ENCODE measurements at places on chromosomes 4 and X.

GRCh38 chr4:114597410-114598115 is 1.0 kb upstream of the UGT8 start:
- DNase-seq, result no peak

DNA sequence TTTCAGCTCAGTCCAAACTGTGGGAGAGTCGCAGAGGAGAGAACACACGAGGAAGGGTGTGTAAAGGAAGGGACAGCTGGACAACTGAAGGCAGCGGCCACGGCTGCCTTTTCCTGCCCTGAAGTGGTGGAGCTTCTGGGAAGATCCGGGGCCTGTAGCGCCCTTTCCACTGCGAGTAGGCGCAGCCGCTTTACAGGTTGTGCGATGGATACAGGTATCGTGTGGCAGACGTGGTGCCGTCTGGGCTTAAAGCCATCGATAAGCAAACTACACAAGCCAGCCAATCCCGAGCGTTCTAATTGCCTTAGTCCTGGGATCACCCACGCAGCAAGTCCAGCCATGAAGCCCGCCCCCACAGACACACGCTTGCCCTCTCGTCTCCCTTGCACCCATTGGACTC is 15.4 kb downstream of the NKX6-1 start:
- no peak for DNase-seq

- no peak for DNase-seq
Measured at GRCh38 chr4:1644891-1645657, 39.0 kb downstream of the FAM53A start.

DNA sequence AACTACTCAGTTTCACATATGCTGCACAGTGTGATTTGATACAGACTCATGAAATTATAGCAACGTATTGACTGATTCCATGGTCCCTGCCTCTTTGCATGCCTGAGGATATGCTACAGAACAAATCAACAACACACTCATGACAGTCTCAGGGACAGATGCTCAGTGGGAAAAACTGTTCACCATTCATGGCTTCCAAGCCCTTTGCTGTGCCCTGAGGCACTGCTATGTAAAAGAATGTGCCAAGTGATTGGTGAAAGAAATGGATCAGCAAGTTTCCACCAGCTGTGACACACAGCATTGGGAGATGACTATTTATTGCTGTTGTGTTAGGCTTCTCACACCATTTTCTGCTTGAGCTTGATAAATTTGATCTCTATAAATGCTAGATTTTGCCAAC is 825.6 kb upstream of the INTU start:
- no peak for DNase-seq

- no peak for DNase-seq
Measured at GRCh38 chr4:143023239-143023918, 161.3 kb upstream of the USP38 start.

DNA sequence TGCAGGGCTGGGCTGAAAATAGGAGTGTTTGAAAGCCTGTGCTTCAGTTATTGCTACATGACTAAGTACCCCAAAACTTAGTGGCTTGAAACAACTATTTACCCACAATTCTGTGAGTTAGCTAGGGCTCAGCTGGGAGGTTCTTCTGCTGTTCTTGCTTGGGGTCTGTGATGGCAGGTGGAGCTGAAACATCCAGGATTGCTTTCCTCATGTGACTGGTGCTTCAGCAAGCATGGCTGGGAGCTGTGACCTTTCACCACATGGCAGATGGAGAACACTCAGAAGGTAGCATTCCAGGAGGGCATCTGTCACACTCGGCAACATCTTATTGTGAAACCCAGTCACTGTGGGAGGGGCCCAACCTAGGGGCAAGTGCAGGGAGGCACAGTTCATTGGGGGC is 57.0 kb upstream of the TBC1D14 start:
- DNase-seq, result no peak

DNA sequence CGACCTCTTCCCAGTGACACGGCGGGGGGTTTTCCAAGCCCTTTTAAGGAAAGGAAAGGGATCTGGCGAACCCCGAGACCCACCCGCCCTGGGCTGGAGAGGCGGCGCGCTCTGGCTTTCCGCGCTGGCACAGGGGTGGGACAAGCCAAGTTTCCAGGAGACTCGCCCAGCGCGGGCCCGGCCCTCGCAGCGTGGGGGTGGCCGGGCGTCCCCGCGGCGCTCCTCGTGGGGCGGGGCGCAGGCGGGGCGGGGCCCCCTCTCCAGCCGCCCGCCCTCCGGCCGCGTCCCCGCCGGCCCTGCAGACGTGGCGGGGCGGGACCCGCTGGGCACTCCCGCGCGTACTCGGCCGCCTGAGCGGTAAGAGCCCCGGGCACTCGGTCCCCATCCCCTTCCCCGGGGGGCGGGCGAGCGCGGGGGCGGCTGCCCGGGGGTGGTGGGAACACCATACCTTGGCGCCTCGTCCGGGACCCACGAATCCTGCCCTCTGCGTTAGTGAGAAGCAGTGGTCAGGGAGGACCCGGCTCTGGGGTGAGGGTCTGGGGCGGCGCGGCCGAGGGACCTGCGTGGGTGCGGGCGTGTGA is at the start of gene FAM114A1:
Gene FAM114A1 (plus strand): TSS at position 329 of the 581 bp plus-strand sequence. CDS start 10,273 bp downstream, outside the sequence.
- peak; percentile 64 for DNase-seq

GRCh38 chr4:140102421-140102820 is 51.6 kb downstream of the MAML3 start:
- DNase-seq, result peak; percentile 35

GRCh38 chr4:79563219-79563618 is 155.2 kb upstream of the GK2 start:
- DNase-seq, result no peak

DNA sequence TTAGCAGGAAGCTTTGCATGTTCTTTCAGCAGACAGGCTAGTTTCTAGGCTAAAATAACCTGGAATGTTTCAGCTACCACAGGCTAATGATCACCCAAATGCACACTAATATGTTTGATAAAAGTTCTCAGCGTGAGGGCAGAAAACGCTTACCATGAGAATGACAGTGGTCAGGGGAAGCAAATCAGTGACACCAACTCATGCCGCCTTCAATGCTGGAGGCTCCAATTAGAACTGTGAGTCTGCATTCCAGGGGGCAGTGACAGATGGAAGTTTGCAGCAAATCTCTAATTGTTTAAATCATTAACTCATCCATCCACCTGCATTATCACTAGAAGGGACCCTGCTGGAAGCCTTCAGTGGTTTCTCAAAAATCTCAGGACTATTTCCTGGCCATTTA is 43.2 kb downstream of the ANOS1 start:
- DNase-seq, result no peak

GRCh38 chr4:102423375-102423774 is 77.8 kb upstream of the NFKB1 start:
- no peak for DNase-seq

DNA sequence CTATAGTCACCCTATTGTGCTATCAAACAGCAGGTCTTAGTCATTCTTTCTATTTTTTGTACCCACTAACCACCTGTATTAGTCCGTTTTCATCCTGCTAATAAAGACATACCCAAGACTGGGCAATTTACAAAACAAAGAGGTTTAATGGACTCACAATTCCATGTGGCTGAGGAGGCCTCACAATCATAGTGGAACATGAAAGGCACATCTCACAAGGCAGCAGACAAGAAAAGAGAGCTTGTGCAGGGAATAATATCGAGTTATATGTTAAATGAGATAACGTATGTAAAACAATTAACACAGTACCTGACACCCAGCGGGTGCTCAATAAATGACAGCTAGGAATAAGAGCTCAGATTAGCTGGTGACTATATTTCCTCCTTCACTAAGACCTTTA is 88.1 kb upstream of the WDR44 start:
- no peak for DNase-seq

GRCh38 chr4:151198748-151199147 is 78.2 kb upstream of the PRSS48 start:
- no peak for DNase-seq

- no peak for DNase-seq
Measured at GRCh38 chrX:27915617-27916016, 65.6 kb downstream of the DCAF8L1 start.

DNA sequence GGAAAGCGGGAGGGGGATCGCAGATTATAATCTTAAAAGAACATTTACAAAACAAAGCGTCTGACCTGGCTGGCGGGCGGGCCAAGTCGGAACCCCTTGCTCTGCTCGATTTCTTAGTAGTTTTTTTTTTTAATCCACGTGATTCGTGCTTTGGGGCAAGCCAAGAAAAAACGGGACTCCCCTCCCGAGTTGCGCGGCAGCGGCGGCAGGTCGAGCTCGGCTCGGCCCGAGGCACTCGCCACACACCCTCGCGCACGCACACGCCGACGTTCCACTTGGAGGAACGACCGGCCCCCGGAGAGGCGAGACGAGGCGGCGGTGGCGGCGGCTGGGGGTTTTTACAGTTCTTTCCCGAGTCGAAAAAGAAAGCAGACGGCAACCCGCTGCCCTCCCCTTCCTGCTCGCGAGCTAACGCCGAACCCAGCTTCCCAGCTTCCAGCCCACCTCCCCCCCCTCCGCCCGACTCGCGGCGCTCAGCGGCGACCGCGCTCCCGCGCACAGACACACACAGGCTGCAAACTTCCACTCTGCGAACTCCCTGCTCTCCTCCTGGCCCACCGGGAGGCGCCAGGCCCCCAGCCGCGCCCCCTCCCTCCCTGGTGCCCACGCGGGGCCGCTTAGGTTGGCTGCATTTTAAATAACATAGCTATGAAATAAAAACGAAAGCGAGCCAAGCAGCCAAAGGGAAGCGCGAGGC is 1.2 kb downstream of the BCOR start:
- DNase-seq, result no peak

GRCh38 chr4:89009761-89010369 is 47.1 kb downstream of the FAM13A start:
- no peak for DNase-seq

DNA sequence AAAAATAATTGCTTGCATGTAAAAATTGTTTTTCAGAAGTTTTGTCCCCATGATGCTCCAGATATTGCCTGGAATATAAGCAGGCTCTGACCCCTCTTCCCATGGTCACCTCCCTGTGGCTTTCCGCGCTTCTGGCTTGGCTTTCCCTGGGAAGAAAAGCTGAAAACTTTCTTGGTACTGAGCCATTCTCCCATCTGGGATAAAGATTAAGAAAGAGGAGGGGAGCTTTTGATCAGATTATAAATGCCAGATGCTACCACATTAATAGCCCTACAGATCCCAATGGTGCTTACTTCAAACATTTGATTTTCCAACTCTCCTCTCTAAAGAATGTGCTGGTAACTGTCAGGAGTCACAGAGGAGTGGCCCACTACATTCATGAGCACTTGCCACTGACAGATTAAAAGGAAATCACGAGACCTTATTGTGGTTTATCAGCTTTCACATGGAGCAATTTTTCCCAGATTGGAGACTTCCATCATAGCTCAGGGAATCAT is 54.4 kb upstream of the GAB1 start:
- DNase-seq, result no peak

DNA sequence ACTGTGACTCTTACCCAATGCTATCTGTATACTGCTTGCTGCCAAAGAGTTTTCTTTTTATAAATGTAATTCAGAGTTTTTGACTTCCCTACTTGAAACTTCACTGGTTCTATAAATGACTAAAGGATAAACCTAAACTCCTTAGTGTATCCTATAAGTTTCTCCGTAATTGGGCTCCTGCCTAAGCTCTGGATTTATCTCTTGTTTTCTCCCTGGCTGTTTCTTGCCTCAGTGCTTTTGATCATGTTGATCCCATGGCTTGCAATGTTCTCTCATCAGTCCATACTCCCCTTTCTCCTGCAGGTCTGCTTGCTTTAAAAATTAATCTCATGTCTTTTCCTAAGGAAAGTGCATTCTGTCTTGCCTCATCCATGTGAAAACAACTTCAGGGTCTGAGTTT is 1543.1 kb upstream of the IGFBP7 start:
- DNase-seq, result no peak

GRCh38 chr4:107647591-107647990 is 72.4 kb downstream of the PAPSS1 start:
- DNase-seq, result no peak

DNA sequence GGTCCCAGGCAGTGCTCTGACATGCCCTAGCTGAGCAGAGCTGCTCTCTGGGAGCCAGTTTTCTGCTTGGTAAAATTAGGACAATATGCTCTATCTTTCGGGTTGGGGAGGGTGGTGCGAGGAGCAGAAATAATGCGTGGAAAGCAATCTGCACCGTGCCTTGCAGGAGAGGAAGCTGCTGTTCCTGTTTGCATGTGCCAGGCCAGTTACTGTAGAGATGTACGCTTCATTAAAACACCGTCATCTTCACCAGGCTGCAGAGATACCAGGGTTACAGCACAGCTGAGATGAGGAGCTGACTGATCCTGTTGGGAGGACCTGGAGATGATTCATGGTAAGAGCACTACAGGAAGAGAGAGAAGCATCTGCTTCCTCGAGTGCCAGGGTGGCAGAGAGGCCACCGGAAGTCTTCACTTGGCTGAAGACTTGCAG is 29.5 kb upstream of the IRF2 start:
- no peak for DNase-seq

DNA sequence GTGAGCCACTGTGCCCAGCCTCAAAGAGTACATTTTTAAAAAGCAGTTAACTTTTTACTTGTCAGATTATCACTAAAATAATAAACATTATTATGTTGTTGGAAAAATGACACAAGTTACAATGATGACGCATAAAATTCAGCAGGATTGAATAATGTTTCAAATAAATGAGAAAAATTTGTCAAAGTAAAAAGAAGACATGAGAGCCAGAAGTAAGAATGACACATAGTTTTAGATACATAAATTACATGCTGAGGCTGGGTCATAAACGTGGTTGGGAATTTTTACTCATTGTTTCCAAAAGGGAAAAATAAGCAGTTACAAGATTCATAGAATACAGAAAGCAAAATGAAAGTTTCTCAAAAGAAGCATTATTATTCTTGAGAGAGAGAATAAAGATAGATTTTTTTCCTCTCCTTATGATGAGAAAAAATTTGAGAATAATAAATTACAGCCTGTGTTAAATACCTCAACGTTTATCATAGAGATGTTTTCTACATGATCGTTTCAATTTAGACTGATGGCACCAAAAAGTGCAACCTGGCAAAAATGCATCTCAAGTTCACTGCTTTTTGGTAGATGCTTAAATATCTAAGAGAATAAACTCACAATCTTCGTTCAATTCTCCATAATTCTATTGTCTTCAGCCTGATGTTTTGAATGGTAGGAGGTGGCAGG is 40.4 kb downstream of the GUCY1B1 start:
- DNase-seq, result no peak

GRCh38 chr4:187908079-187908561 is 87.5 kb upstream of the ZFP42 start:
- no peak for DNase-seq

DNA sequence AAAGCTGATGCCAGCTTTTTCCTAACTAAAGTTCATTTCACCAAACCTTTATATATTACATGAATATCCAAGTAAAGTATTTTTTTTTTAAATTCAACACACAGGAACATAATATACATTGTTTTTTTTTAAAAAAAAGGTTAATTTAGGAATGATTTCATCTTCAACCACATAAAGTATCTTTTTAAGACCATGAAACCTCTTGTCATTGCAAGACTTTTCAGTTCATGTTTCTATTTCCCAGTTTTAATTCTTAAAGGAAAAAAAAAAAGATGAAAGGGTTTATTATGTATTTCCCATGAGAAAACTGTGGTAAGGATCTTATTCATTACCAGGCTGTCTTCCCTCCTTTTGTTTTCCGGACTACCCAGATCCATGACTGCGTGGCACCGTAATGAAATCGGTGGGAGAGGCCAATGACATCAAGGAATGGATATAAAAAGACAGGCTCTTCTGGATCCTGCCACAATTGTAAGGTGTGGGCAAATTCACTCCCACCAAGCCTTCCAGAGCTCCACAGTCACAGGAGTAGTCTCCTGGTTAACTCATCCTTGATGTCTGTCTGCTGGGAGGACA is 84.7 kb upstream of the CBR4 start:
- DNase-seq, result no peak
